Frontal cortex (tissue), 4 donors: ENCODE measurements at places on chromosomes 1 and 21.

DNA sequence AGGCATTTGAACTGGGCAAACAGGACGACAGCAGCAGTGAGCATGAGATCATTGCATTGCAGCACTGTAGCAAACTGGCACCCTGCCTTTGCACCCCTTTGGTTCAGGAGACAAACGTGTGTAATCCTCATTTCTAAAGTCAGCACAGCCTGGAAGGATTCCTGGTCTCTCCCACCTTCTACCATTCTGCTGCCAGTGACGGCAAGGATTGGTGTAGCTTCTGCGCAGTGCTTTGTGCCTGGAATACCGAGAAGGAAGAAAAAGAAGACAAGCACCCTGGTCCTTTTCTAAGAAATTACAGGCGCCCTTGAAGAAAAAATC, 805.3 kb downstream of the USP25 start:
- no peak for DNase-seq

- no peak for DNase-seq
Measured at GRCh38 chr1:98351561-98351960, 310.0 kb upstream of the SNX7 start.

DNA sequence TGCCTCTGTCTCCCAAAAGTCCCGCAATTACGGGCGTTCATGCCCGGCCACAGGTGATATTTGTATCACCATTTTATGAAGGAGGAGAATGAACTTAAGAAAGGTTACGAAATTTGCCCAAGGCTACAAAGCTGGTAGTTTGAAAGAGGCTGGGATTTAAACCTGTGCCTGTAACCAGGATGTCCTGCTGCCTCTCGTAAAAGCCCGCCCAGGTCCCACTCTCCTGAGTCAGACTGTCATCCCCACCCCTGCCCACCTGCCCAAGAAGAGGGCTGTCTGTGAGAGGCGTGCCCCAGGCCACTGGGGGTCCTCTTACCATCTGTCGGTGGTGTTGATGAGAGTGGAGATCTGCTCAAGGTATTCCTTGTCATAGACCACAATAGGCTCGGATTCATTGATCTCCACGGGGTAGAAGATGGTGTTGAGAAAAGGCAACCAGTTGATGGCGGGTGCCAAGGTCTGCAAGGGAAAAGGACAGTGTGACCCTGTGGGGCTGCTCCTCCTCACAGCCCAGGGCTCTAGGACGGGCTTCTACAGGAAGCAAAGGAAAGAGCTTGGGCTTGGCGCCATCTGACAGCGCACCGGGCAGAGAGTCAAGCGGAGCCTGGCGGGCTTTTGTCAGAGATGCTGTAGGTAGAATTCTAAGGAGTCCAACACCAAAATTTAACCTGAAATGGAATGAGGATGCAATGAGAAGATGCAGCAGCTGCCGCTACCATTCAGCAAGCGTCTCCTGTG, 43.2 kb downstream of the ECE1 start:
- no peak for DNase-seq

GRCh38 chr1:13667691-13668090, 32.3 kb upstream of the PRDM2 start:
- DNase-seq: no peak

GRCh38 chr1:204313675-204314074, 46.1 kb downstream of the PLEKHA6 start:
- no peak for DNase-seq

DNA sequence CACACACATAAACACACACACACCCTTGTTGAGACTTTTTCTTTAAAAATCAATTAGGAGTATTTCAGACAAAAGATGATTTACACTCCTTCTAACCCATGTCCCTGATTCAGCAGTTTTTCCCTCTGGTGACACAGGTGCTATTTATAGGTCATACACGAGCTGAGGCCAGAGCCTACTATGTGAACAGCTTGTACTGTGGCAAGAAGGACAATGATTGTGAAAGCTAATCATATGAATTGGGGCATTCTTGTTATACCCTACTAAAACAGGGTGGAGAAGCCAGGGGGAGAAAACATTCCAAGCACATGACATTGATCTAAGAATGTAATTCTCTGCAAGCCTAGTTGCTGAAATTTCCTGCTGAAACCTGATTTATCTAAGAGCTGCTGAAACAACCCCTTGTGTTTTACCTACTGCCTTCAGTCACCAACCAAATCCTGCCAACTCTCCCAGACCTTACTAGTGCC, 60.3 kb downstream of the XCL1 start:
- DNase-seq: no peak

- DNase-seq: no peak
Measured at GRCh38 chr1:184163674-184164465, 112.3 kb downstream of the TSEN15 start.

- no peak for DNase-seq
Measured at GRCh38 chr21:32537569-32537881, 47.8 kb downstream of the TCP10L start.

- DNase-seq: no peak
Measured at GRCh38 chr1:240122639-240123613, 31.2 kb downstream of the FMN2 start.

DNA sequence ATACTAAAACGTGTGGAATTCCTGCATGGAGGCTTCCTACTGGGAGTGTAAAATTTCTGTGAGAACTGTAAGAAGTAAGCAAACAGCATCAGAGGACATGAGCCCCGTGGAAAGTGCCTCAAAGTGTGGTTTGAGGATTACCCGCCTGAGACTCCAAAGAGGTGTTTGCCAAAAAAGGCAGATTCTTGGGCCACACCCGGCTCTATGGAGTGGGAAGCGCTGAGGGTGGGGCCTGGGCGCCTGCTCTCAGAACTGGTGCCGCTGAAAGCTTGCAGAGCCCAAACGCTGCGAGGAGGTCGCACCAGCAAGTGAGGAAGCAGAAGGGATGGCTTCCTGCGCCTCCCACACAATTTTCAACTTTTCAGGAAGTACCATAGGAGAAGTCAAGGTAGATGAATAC, 43.0 kb upstream of the PSEN2 start:
- DNase-seq: no peak

GRCh38 chr1:193890935-193891334, 704.5 kb upstream of the B3GALT2 start:
- DNase-seq: no peak

DNA sequence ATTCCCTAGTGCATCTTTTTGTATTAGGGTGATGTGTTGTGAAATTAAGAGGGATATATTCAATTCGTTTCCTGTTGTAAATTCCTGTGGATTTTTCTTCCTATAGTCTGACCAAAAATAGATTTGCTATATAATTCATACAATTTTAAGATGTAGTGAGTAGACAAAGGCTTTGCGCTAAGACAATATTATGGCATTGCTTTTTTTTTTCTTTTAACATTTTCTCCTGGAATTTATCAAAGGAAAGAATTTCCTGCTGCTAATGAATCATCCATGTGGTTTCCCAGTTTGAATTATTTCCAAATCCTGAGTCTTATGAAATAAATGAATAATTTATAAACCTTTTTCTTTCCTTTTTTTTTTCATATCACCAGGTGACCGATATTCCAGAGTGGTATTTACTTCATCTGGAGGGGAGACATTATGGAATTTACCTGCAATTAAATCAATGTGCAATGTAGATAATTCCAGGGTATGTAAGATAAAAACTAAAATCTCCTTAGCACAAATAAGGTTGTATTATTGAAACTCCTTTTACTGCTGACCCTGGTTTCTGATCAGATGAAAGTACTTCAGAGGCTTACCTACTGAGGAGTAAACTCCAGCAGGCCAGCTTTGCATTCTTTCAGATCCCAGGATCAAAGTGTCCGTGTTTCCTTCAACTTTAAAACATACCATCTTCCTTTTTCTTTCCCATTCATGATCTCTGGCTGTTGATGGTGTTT, 148.4 kb downstream of the TLR5 start:
- no peak for DNase-seq

- no peak for DNase-seq
Measured at GRCh38 chr1:11483581-11484320, 4.8 kb downstream of the DISP3 start.

DNA sequence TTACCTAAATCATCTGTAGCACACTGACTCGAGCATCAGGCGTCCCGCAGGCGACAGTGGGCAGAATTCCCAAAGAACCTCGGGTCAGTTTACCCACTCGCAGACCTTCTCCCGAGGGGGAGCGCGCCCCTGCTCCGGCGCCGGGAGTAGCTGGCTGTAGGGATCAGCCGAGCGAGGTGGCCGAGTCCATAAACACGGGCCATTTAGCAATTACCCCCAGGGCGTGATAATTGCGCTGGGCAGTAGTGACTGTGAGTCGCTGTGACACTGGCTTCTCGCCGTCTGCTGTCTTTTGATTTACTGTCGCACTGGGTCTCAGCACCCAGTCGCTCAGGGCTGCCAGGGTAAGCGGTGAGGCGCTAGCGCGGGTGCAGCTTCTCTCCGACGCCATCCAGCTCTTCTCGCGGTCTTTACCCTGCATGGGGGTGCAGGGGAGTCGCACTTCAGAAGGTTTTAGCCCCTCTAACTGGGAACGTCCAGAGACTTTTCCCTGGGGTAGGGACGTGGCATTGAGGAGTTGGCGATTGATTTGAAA, 16.2 kb downstream of the HLX start:
- DNase-seq: no peak

GRCh38 chr1:168763031-168763430, 34.0 kb upstream of the DPT start:
- no peak for DNase-seq

DNA sequence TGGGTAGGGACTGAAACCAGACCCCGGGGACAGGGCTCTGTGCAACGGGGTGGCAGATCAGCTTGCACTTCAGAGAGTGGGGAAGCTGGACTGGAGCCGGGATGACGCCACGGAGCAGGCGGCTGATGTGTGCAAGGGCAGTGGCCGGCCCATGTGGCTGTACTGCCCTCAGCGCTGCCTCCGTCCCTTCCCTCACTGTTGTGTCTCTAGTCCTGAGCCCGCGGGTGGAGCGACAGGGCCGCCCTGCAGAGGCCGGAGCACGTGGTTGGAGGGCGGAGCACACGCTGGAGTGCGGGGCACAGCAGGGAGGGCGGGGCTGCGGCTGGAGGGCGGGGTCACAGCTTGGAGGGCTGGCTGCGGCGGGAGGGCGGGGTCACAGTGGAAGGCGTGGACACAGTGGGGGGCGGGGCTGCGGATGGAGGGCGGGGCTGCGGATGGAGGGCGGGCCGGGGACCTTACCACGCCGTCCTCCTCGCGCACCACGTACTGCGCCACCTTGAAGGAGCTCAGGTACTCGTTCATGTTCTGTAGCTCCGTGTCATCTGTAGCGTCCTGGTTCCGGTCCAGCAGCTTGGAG, 52.4 kb downstream of the CHD5 start:
- peak; percentile 70 for DNase-seq

- DNase-seq: no peak
Measured at GRCh38 chr1:115062542-115063004, 26.7 kb downstream of the TSPAN2 start.

DNA sequence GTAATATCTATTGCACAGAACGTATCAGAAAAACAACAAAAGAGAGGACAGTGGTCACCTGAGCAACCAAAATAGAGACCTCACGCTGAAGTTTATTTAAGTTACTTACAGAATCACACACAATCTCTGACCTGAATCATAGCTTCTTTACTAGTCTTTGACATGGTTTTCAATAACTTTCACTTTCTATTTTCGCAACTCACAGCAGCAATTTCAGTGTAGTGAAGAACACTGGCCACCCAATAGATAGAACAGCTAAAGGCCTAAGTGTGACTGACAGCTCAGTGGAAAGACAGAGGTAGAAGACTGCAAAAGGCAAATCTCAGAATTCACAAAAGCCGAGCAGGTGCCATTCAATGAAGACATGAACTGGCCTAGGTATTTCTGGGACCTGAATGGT, 435.6 kb upstream of the CHRM3 start:
- no peak for DNase-seq

GRCh38 chr1:39194398-39195051, 10.0 kb upstream of the MACF1 start:
- DNase-seq: no peak

DNA sequence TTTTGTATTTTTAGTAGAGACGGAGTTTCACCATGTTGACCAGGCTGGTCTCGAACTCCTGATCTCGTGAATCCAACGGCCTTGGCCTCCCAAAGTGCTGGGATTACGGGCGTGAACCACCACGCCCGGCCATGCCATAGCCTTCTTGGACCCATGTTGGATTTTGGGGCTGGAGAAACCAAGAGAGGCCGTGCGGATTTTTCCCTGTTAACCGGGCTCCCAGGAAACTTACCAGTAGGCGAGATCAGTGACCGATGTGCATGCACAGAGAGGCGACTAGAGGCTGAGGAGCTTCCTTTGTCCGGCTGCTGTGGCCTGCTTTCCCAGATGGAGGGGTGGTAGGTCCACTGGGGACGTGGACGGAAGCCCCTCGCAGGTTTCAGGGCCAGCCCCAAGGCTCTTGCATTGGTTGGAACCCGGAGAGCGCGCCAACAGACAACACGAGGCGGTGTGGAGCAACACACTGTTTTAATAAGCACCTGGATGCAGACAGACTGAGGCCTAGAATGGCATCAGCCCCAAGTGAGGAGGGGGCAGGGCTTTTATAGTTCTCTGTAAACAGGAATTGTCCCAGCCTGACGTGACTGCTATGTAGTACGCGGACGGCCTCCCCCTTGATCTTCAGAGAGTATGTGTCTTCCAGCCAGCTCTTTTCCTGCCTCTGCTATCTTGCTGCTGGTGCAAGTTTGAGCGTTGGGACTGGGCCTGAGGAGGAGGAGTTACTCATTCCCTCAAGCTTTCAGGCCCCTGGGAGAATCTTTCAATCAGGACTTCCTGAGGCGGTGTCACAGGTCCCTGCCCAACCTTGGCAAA, at the start of gene ERVH48-1:
TSS of gene ERVH48-1 (minus strand) at position 517 of the 813 bp plus-strand sequence. CDS start 6,624 bp downstream, outside the sequence.
- DNase-seq: no peak

DNA sequence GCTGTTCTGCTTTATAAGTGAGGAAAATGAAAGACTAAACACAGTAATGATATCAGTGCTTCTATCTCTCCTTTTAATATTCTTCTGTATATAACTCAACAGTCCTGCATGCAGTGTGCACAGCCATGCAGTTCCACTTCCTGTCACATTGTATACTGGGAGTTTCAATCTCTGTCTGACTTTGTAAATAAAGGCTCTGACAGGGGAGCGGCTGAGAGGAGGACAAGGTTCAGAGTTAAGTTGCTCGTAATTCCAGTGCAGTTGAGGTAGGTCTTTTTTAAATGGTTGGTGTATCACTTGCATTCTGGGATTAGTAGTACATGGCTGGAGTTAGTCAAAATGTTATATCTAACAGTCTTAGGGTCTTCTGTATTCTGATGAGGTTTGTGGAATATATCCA, 264.5 kb downstream of the OLFM3 start:
- no peak for DNase-seq

DNA sequence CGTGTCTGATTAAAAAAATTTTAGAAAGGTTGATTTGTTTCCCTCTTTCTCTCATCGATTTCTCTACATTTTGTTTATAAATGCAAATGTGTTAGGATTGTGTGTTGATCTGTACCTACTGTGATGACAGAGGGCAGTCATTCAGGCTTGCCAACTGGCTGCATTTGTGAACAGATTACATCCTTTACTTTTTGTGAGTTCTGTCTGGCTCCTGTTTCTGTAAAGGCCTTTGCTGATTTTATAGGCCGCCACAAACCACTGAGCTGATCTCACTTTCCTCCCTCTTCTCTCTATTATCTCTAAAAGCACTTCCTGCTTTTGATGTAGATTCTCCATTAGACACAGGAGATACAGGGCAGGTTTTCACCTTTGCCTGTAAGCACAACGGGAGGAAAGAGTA, 106.8 kb downstream of the ESRRG start:
- no peak for DNase-seq

- DNase-seq: no peak
Measured at GRCh38 chr1:56376188-56376984, 203.0 kb downstream of the PLPP3 start.

- DNase-seq: no peak
Measured at GRCh38 chr1:116356673-116357072, 16.4 kb upstream of the ATP1A1 start.

GRCh38 chr1:186985889-186986491, 157.2 kb downstream of the PLA2G4A start:
- peak; percentile 15 for DNase-seq
